Mucosa of gallbladder (tissue), 1 donor: ENCODE measurements at places on chromosomes 3 and 15.

DNA sequence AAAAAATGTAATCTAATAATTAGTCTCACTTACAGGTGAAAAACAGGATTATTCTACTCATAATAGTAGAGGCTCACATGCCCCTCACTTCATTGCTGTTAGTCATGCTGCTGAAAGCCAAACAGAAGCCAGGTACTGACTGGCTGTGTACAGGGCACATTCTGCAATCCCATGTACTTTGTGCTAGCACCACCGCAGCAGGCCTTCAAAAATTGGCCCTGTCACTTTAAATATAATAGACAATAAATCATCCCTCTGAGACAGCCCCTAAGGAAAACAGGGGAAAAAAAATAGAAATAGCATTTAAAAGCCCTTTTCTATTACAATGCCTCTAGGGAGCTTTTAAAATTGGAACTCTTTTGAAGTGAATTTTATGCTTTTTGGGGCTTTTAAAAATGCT, 723.8 kb downstream of the TUSC7 start:
- no peak for DNase-seq

- DNase-seq, result no peak
Observed at GRCh38 chr3:52530918-52531826, 2.5 kb downstream of the NT5DC2 start.

GRCh38 chr15:100767001-100767825, 112.4 kb upstream of the ALDH1A3 start:
- DNase-seq, result peak; percentile 8

DNA sequence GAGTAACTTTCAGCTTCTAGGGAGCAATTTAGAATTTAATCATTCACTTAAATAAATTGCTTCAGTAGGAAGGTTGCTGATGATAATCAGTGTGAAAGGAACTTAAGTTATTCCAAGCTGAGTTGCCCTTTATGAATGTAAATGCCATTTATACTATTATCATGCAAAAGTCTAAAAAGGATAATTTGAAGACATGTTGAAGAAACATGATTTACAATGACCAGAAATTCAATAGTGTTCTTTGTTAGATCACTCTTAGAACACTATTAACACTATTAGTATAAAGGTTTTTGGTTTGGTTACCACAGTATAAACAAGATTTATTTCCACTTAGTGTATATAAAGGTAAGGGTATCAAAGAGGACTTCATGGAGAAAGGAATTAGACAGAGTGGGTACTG, 1.6 kb downstream of the OR4F6 start:
- no peak for DNase-seq

GRCh38 chr3:161415506-161416231, 44.4 kb upstream of the SPTSSB start:
- DNase-seq, result no peak

DNA sequence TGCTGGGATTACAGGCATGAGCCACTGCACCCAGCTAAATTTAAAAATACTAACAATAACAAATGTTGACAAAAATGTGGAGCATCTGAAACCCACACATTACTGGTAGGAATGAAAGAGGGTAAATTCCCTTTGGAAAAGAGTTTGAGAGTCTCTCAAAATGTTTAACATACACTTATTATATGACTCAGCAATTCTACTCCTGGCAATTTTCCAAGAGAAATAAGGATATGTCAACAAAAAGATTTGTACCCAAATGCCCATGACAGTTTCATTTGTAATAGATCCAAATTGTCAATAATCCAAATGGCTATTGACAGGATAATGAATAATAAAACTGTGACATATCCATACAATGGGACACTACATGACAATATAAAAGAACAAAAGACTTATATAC, 9.0 kb downstream of the HCLS1 start:
- DNase-seq, result no peak

- no peak for DNase-seq
Observed at GRCh38 chr15:53911431-53911830, 66.8 kb upstream of the UNC13C start.

DNA sequence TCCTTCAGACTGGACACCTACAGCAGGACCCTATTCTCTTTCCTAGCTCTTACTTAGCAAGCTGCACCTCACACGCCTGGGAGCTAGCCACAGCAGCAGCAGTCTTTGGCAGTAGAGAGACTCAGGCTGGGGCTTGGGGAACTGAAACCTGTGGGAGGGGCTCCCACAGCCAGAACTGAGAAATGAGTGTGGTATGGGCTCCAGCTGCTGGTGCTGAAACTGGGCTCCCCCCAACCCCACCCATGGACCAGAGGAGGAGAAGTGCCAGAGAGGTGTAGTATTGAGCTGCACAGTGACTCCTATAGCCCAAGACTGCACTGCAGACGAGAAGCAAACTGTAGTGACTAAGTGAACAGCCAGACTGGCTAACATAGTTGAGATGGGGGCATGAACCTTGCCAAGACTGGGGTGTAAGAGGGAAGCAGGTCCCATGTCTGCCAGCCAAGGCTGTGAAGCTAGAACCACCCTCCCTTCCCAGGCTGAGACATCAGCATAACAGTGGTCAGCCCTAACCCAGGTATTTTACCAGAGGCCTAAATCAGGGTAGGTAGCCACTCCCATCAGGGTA, 62.5 kb downstream of the MYO5A start:
- DNase-seq, result peak; percentile 29

DNA sequence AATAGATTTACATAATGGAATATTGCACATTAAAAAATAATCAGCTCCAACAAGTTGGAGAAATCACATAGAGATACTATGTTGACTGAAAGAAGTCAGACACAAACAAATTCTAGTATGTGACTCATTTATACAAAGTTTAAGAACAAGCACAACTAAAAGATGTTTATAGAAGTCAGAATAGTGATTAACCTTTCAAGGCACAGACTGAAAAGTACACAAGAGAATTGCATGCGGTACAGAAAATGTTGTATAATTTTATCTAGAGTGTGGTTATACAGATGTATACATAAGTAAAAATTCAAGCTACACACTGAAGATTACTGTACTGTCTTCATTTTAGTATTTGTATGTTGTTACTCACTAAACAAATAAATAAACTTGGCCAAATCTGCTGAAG, 19.3 kb upstream of the ATOSA start:
- DNase-seq, result no peak

DNA sequence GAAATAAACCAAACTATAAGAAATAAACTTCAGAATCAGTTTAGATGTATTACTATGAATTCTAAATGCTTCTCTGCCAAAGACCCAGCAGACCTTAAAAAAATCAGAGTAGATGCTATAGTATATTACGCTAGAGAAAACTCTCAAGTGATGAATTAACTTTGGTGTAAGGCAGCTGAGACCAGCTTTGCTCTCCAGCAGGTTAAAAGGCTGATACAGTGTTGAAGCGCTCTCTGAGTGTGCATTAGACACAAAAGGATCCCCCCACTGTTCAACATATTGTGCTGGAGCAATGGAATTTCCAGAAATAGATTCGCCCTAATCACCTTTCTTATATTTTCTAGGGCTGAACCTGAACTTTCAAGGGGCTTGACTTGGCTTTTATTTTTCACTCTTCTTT, 190.0 kb downstream of the EFHB start:
- no peak for DNase-seq

- DNase-seq, result no peak
Observed at GRCh38 chr15:66938114-66938830, 127.1 kb upstream of the SMAD3 start.

GRCh38 chr3:138187296-138188012, at the start of gene ARMC8:
Gene ARMC8 (plus strand): TSS chr3:138187301. CDS start chr3:138187555, 254 bp downstream.
- peak; percentile 24 for DNase-seq
